GM20000 (cell line): ENCODE measurements at places on chromosomes 5 and 9.

GRCh38 chr9:92146610-92147009 is 31.4 kb upstream of the SPTLC1 start:
- DNase-seq: no peak

DNA sequence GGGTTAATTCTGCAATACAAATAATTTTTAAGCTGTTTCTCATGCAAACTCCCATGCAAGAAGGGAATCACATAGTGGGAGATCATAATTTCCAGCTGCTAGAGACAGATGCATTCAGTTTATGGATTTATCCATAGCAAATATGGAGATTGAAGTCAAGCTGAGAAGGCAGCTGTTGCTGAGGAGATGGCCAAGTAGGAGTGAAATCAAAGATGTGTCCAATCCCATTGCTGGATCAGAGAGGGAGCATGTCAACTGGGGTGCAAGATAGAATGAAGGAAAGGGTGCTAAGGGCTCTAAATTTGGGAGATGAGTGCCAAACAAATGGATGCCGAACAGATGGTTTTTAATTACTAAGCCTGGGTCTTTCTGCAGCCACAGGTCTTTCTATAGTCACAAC is 504.5 kb downstream of the NFIB start:
- no peak for DNase-seq

DNA sequence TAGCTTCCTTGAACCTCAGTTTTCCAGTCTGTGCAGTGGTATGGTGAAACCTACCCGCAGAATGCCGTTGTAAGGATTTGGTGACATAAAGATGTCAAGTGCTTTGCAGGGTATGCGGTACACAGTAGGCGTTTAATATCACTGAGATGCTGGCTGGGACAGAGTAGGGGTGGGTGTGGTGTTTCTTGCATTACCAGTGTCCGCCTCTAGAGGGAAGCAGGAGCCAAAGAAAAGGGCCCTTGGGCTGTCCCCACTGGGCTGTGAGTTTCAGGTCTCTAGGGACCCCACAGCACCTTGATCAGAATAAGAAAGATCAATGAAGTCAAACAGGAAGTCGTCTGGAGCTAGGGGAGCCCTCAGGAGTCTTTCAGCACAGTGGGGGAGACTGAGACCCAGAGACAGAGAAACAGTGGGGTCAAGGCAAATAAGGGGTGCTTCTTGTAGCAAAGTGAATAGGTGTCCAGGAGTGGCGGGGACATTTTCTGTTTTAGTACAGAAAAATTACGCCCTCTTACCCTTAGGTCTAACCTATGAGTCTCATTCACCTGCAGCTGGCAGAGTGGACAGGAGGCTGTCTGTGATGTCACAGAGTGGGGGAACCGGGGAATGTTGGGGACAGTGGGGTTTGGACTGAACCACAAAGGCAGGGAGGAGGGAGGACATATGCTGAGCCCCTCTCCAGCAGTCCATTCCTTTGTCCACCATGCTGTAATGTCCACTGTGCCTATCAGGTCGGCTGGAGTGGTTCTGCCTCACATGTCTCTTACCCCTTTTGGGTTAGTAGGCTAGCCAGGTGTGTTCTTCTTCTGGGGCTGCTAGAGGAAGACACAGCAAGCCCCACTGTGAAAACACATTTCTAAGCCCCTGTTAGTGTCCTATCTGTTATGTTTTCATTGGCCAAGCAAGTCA is 4.7 kb upstream of the TEX53 start:
- DNase-seq: peak; percentile 73

DNA sequence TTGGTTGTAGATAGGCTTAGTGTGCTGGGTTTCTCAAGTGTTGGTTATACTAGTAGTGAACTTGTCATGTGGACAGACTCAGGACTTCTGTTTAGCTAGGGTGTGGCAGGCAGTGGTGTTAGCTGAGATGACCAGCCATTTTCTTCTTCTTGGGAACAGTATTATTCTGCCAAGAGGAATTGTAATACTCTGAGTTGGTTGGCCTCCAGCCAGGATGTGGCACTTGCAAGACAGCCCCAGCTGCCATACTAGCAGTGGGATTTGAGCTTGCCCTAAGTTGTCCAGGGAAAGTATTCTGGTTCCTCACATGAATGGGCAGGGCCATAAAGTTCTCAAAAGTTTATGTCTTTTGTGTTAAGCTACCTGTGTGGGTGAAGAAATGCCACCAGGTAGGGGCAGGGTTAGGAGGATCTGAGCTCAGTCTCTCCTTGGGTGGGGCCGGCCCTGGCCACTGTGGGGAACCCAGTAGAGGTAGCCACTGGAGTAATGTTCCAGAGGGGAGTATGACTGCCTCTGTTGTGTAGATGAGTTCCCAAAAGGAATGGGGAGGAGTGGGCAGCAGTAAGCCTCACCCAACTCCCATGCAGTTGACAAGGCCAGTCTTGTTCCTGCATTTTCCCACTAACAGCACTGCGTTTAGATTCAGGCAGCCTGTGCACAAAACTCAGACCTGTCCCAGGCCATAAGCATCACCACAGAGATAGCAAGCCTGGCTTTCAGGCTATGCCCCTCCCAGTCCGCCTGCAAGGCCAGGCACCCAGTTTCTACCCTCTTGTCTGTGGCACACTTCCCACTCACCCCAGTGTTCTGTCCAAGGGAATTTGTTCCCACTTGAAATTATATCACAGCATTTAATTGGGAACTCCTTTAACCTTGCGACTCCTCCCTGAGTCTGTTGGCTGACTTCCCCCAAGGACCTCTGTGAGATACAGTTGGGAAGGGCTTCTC is 250.7 kb downstream of the ANXA1 start:
- DNase-seq: no peak

DNA sequence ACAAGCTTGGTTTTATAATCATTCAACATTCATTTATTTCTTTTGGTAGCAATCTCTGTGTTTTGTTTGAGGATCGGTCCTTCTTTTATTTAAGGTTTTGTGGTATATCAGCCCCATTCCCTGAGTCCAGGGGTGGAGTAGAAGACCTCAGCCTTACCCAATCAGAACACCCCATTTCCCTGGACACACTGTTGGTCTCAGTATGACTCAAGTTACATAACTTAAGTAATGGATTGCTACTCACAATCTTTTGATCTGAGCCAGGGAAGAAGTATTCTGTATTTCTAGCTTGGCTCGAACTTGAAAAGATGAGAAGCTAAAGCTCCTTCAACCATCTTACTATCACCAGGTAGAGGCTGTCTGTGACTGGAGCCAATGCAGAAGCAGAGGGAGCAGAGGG is 175.2 kb upstream of the HAPLN1 start:
- DNase-seq: no peak

- no peak for DNase-seq
Measured at GRCh38 chr5:126430631-126431030, 7.4 kb downstream of the GRAMD2B start.
